ENCODE measurements at places on chromosomes 2 and 18.

GRCh38 chr2:126809340-126809739 lies 89.3 kb upstream of the TEX51 start:
- no peak for DNase-seq

GRCh38 chr18:63203497-63203896 lies 116.1 kb downstream of the BCL2 start:
- DNase-seq: no peak

- DNase-seq: no peak
These were observed 51.3 kb downstream of the ZNF532 start for GRCh38 chr18:58915995-58916394.

DNA sequence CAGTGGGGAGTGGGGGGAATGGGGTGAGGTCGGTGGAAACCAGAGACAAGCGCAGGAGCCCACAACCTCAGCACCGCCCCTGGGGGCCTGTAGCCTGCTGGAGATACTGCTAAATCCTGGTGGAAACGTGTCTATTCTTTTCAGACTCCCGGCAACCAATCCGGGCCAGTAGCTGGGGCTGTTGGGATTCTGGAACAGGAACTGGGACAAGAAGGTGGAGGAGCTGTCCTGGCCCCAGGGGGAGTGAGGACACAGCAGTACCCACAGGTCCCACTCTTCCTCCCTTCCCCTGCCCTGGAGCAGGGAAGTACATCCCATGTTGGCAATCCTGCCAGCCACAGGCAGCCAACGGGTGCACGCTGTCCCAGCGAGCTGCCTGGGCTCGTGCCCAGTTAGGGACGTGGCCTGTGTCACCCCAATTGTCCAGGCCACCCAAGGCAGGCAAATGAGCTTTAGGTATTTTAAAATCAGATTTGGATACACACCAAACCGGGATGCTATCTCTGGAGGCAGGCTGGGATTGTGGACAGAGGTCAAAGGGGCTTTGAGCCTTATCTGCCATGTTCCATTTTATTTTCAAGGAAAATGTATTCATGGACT lies 51.8 kb downstream of the HS1BP3 start:
- DNase-seq: no peak
